ENCODE measurements at places on chromosomes 12 and 14.

DNA sequence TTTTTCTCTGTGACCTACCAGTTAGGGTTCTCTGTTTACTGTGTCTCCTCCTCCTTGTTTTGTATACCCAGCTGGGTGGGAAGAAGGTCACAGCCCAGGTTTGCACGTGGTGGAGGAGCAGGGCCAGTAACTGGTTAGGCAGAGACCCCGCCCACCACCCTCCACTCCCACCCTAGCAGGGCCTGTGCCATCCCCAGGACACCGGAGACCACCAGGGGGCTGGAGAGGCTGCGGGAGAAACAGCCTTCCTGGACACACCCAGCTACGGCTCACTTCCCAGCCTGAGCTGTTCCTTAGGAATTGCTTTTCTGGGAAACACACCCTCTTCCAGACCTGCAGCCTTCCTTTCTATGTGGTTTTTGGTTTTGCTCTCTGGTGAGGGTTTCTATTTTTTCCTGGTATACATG lies 21.1 kb downstream of the BDKRB2 start:
- no peak for DNase-seq

DNA sequence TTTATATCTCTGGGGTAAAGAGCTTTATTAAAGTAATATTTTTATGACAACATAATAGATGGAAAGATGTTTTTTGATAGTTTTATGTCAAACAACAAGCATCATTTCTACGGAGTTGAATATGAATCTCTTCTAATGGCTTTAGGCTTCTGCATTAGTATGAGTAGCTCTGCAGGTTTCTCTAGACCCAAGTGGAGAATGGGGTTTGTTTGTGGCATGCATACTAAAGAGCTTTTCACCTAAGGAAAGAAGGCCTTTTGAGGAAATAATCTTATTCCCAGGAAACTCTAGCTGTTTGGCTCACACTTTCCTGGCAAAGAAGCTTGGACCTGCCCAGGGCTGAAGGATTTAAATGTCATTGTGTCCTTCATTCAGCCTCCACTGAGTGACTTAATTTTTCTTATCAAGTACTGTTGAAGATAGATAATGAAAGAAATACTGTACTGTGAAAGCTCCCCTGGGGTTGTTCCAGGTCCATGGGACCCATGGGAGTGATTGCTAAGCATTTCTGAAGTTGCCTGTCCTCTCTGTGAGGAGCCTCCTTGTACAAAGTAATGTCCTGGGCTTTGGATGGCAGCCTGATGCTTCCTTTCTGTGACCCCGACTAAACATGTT lies 469.3 kb downstream of the LRIG3 start:
- no peak for DNase-seq

DNA sequence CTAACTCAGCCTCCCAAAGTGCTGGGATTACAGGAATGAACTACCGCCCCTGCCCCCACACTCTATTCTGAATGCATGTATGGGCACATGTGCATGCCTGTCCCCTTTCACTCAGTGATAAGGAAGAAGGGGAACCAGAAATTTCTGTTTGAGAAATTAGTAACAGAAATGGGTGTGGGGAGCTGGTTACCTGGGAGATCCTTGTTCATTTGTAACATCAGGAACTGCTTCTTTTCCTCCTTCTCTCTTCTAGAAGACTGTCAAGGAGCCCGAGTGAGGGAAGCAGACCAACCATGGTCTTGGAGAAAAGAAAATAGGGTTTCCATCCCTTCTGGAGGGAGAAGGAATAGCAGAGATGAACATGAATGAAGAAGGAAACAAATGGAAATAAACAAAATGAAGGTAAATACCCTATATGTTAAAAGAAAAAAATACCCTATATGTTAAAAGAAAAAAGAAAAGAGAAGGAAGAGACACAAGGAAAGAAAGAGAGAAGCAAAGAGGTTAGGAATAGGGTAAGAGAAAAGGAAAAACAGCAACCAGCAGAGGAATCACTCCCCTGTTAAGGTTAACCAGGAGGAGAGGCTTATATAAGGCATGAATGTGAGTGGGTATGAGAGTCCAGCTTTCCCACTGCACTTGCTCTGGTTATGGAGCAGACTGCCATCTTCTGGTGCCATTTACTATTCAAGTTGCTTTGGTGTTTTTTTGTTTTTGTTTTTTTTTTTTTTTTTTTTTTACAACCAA lies 3.3 kb downstream of the PPP1R3E start:
- DNase-seq: peak; percentile 36

GRCh38 chr12:114623737-114624136 lies 60.2 kb downstream of the TBX3 start:
- no peak for DNase-seq

GRCh38 chr12:76265424-76266180 lies 82.6 kb downstream of the BBS10 start:
- no peak for DNase-seq

All from CD4-positive, alpha-beta T cell treated with Interleukin-4 for 4 hours (primary cell).